ENCODE measurements at places on chromosomes 7 and 10. TPM values are rescaled to one million over a fixed set of nuclear protein-coding genes. Genes with fewer than 3 reads are reported as not detected.

Gene CFAP69
- 3.3 TPM for total RNA-seq

Gene TBL2
- 49.3 TPM for total RNA-seq

Gene PNLIPRP2
- not detected for total RNA-seq

Gene CNTNAP2
- total RNA-seq, result not detected

Gene PSD
- 0.55 TPM for total RNA-seq

Gene COL26A1
- 0.36 TPM for total RNA-seq

Gene INHBA
- total RNA-seq, result 0.11 TPM

Gene C10orf67
- total RNA-seq, result 0.17 TPM

Gene CPA1
- not detected for total RNA-seq

Gene GNG11
- 40.0 TPM for total RNA-seq

Gene UCN3
- not detected for total RNA-seq

Gene WDR91
- total RNA-seq, result 7.9 TPM

Gene FGL2
- total RNA-seq, result not detected

Gene ANKRD30A
- total RNA-seq, result 0.31 TPM

Gene UNC5B
- total RNA-seq, result 1.8 TPM

Gene RAPGEF5
- total RNA-seq, result 0.09 TPM

Gene MKI67
- 58.9 TPM for total RNA-seq

Gene MSS51
- total RNA-seq, result 0.26 TPM

Gene BPGM
- 16.3 TPM for total RNA-seq
